ENCODE measurements at places on chromosomes 1 and 21.

- DNase-seq: no peak
Observed at GRCh38 chr1:1684031-1684681, 8.4 kb downstream of the SLC35E2B start.

DNA sequence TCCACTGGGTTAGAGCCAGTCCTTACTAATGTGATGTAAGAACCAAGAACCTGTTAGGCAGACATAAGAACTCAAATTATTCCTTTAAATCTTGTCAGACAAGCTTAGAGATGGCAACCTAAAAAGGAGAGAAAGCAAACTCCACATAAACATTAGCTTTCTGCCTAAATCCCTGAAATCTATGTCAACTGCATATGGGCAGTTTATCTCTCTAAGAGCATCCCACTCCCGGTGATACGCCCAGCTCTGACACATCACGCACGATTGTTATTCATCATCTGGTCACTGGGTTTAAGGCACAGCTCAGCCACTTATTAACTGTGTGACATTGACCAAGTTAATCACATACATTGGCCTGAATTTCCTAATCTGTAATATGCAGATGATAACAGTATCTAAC, 323.7 kb downstream of the HHIPL2 start:
- DNase-seq: no peak

DNA sequence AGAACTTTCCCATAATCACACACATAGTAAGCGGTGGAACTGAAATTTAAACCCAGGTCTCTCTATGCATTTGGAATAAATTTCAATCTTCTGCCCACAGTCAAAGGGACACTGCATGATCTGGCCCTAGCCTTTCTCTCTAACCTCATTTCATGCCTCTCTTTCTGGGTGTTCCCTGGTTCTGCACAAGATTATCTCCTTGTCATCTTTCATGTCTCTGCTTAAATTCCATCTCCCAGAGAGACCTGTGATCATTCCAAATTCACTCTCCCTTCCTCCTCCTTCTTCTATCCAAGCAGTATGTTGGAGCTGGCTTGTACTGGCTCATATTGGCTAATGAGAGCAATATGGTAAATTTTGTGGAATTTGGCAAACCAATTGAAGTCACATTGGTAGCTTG, 22.2 kb downstream of the ETV3L start:
- DNase-seq: no peak

DNA sequence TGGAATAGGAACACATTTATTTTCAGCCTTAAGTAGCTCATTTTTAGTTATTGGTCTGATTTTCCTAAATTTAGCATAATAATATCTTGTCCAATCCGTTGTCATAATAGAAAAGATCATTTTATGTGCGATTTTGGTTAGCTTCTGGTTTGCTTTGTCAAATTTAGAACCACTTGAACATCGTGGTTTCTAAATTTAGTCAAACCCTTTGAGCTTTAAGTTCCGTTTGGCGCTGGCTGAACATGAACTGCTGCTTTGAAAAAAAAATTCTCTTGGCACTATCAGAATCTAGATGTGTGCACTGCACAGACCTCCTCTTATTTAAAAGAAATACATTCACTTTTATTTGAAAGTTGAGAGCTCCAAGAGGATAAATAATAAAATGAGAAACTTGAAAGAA, 370.6 kb downstream of the PTPRC start:
- no peak for DNase-seq

- no peak for DNase-seq
Observed at GRCh38 chr21:44509539-44509938, 30.5 kb downstream of the KRTAP10-1 start.

DNA sequence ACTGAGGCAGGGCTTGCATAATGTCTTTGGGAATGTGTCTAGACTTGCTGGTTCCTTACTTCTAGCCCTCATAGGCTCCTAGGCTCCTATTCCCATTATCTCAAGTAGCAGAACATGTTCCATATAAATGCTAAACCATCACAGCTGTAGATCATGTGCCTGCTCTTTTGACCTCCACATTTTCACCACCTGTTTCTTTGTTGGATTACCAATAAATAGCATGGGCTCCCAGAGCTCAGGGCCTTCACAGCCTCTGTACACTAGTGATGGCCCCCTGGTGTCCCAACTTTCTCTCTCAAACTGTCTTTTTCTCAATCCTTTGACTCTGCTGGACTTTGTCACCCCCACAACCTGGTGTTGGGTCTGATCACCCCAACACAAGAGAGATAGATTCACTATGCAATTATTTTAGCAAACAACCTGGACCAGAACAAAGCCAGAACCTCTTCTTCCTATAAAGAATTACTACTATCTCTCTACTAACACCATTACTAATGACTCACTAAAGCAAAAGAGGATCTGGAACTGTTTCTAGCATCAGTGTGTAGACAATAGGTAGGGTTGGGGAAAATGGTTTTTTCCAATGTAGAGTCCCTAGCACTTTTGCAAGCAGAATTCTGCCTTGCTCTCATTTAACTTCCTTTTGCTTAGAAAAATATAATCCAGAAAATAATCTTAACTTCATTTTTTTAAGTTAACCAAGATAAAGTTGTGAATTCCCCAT, 51.7 kb downstream of the WLS start:
- DNase-seq: no peak

DNA sequence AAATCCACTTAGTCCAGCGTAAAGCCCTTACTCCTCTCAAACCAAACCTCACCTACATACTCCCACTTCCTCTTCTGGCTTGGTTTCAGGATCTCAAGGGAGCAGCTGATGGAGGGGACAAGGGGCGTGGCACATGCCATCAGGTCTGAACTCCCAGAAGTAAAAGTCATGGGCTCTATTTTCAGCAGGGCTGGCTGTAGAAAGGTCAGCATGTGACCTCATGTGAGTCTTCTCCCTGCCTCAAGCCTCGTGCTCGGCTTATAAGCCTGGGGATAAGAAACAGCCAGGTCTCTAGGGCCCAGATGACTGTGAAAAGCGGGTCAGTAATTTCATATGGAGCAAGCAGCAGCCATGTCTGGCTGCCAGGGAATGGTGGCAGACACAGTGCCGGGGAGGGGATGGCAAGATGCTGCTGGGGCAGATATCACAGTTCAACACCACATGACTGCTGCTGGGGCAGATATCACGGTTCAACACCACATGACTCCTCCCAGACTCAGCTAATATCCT, 227.9 kb downstream of the KCNH1 start:
- DNase-seq: no peak

DNA sequence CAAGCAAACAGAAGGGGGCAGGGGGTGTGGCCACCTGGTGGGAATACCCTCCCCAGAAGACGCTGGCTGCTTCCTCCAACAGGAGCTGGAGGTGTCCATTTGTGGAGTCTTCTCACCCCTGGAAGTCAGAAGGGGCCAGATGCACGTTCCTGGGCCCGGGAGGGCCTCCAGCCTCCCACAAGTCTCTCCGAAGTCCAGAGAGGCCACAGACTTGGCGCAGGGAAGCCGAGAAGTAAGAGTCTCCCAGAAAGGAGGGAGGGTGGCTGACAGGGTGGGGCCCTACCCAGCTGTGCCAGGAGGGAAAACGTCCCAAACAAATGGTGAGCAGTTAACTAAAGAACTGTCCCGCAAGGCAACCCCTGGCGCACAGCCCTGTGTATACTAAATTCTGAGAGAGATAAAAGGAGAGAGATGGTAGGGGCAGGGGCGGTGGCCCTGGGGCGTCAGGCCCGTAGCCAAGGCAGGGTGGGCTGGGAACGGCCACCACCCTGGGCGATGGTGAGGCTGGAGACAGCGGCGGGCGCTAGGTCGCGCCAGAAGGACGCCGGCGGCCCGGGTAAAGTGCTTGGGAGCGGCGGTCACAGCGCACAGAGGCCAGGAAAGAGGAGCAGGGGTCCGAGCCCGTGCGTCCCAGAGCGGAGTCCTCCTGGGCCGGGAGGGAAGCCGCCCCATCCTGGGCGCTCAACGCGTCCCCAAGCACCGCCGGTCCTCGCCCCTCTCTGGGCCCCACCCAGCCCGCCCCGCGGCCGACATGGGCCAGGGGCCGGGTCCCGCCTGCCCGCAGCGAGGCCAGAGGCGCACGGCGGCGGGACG, 1.2 kb downstream of the CHD5 start:
- no peak for DNase-seq

GRCh38 chr1:116825207-116825719, 71.0 kb downstream of the CD2 start:
- no peak for DNase-seq

- DNase-seq: no peak
Observed at GRCh38 chr21:33767960-33768359, 125.7 kb downstream of the ITSN1 start.

DNA sequence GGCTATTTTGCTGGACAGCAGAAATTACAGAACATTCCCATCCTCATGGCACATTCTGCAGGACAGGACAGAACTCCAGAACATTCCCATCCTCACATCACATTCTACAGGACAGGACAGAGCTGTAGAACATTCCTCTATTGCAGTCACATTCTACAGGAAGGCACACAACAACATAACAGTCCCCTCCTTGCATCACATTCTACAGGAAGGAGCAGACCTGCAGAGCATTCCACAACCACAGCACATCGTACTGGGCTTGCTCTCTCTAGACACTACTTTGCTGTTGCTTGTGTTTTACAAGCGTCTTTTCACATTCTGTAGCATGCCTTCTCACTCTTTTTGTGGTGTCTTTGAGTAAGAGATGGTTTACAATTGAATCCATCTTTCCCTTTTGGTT, 26.8 kb upstream of the ABCB10 start:
- no peak for DNase-seq

GRCh38 chr21:29376556-29376955, 77.8 kb downstream of the BACH1 start:
- peak; percentile 57 for DNase-seq

GRCh38 chr1:225070972-225071371, 141.5 kb downstream of the DNAH14 start:
- DNase-seq: no peak

DNA sequence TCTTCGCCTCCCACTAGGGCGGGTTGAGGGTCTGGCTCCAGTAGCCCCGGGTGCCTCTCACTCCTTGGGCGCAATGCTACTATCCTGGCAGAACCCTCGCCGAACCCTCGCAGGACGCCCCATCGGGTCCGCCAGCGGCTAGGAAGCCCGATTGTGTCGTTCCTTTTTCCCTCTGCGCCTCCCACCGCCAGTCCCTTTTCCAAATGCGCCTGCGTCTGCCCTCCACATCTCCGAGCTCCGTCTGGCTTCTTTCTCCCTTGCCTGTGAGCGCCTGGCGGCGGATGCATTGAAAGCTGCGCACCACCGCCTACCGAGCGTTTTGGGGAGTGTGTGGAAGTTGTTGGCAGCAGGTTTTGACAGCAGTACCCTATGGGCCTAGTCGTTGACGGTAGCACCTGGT, 1.0 kb upstream of the DIRAS3 start:
- no peak for DNase-seq
